GM23248 (cell line): ENCODE measurements at places on chromosomes 16 and 17.

DNA sequence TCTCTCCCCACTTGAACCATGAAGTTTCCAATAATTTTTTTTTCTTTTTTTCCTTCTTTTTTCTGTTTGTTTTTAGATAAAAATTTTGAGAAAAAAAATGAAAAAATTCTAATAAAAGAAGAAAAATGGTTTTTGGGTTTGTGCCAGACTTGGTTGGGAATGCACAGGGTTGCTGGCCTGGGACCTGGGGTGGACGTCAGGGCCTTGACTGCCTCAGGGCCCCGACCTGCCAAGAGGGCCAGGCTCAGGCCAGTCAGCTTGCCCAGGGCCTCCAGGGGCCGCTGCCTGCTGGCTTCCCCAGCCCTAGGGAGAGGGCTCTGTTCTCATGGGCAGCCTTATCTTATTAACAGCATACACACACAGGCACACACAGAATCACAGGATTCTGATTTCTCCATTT lies 6.5 kb downstream of the TBX6 start:
- H3K36me3 ChIP-seq: peaks cover 15% of the 10 kb centered on the region; the same call in 1 of the 2 replicates
- peaks cover 8% of the 10 kb centered on the region for H3K4me1 ChIP-seq
- no peaks in the 10 kb centered on the region for H3K27me3 ChIP-seq
- no peak overlapping the region for H3K4me3 ChIP-seq

DNA sequence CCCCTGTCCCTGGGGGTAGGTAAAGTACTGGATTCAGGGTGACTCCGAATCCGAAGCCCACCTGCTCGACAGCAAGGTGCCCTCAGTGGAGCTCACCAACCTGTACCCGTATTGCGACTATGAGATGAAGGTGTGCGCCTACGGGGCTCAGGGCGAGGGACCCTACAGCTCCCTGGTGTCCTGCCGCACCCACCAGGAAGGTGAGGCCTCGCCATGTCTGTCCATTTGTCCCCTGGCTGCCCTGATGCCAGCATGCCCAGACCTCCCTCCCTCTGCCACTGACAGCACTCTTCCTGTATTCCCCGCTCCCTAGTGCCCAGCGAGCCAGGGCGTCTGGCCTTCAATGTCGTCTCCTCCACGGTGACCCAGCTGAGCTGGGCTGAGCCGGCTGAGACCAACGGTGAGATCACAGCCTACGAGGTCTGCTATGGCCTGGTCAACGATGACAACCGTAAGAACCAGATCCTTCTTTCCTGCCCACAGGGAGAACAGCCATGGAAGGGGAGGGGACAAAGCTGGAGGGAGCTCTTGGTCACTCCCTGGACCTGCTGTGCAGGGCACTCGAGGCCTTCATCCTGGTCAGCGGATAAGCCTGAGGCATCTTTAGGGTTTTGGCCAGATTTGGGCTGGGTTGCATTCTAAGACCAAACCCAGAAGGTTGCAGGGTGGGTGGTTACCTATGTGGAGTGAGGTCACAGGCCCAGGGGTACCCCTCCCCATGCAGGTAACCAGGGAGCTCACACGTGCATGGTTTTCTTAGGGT lies 14.2 kb downstream of the GALK1 start:
- no peaks in the 10 kb centered on the region for H3K27me3 ChIP-seq
- H3K4me3 ChIP-seq: no peak overlapping the region
- H3K4me1 ChIP-seq: peaks cover 3% of the 10 kb centered on the region; the same call in 1 of the 2 replicates

GRCh38 chr17:55384643-55385232 lies 36.9 kb downstream of the MMD start:
- H3K27me3 ChIP-seq: peaks cover 8% of the 10 kb centered on the region; the same call in 1 of the 2 replicates
- no peaks in the 10 kb centered on the region for H3K4me1 ChIP-seq

GRCh38 chr16:89723279-89724250 lies 2.2 kb downstream of the ZNF276 start:
- 0 out of 2 replicates have a peak overlapping the region, but pooled peaks have one; percentile 76 for H3K4me3 ChIP-seq
- peaks cover 17% of the 10 kb centered on the region for H3K4me1 ChIP-seq
- peak; percentile 40 for DNase-seq
- H3K36me3 ChIP-seq: peaks cover 7% of the 10 kb centered on the region; the same call in 1 of the 2 replicates
- H3K27ac ChIP-seq: no peak overlapping the region
- H3K27me3 ChIP-seq: no peaks in the 10 kb centered on the region

GRCh38 chr16:87333101-87333500 lies 15.9 kb upstream of the C16orf95 start:
- no peaks in the 10 kb centered on the region for H3K27me3 ChIP-seq
- no peaks in the 10 kb centered on the region; the same call in 1 of the 2 replicates for H3K36me3 ChIP-seq
- no peak overlapping the region for H3K27ac ChIP-seq
- no peaks in the 10 kb centered on the region for H3K4me1 ChIP-seq
- no peak for DNase-seq
